ENCODE measurements at places on chromosomes 5 and 9. TPM values are rescaled to one million over a fixed set of nuclear protein-coding genes. Genes with fewer than 3 reads are reported as not detected.

DNA sequence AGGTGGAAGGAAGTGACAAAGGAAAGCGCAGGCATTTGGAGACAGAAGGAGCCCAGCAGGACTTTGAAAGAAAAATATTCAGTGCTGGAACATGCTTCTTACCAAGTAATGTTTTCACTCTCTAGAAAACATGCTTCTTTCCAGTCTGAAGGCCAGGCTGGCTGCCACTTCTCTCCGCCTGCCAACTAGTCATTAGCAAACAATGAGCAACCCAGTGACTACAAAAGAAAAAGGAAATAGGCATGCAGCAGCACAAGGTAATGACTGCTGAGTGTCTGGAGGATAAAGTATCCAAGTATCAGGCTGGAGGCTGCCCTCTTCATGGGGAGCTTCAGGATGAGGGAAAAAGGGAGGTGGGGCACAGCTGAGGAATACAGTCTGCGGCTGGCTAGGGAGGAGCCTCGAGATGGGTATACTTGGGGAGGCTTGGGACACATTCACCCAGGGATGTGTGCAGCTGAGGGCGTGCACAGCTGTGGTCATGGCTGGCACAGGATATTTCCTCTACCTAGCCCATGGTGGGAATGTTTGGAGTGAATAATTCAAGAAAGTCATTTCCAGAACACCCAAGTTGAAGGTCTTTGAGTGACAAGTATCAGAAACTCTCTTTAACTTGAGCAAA is 161.5 kb upstream of the KIF2A start:
- DNase-seq, result no peak

GRCh38 chr9:127786773-127787104 is 905 bp downstream of the CDK9 start:
- no peak for DNase-seq

Gene CDKN2B-AS1
- total RNA-seq, result 8.4 TPM

Gene TRPM3
- 0.30 TPM for total RNA-seq

DNA sequence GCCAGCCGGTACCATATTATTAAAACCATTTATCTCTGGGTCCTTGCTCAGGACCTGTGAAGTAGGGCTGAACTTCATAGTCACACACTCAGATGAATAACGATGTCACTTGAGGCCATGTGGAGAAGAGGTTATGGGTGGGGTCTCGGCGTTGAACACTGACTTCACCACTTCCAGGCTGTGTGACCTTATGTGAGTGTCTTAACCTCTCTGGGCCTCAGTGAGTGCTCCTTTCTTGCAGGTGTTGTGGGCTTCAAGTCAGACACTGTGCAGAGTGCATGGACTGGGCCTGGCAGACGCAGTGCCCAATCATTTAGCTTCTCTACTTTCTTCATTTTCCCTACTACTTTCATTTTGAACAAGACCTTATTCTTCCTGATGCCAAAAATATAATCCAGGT is 278.8 kb downstream of the PBX3 start:
- DNase-seq, result no peak

GRCh38 chr9:5617749-5618148 is 11.2 kb upstream of the RIC1 start:
- DNase-seq, result no peak

- no peak for DNase-seq
These were observed 11.8 kb downstream of the BRD3 start for GRCh38 chr9:134055981-134056461.

DNA sequence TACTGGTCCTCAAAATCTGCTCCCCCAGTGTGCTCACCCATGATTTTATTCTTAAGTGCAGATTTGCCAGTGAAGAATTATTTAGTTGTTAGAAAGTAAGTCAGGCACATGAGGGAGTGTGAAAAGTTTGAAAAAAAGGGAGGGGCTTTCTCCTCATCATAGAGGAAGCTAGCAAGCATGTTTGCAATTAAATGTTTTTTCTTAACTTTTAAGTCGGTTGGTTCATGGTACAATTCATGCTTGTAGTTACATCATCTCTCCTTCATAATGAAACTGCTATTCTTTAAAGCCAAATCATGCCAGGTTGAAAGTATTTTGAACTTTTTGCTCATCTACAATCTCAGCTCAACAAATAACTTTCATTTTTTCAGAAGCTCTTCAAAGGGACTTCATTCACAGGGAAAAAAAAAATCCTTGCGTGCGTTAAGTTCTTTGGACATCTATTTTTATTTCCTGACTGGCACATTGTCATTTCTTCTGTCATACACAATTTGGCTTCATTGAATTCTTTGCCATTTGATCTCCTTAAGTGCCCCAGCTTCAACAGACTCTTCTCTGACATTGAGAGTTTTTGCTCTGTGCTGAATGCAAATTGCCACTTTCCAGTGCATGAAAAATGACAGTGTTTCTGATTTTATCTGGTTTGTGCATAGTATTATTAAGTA is 456.9 kb downstream of the TMEM232 start:
- no peak for DNase-seq

DNA sequence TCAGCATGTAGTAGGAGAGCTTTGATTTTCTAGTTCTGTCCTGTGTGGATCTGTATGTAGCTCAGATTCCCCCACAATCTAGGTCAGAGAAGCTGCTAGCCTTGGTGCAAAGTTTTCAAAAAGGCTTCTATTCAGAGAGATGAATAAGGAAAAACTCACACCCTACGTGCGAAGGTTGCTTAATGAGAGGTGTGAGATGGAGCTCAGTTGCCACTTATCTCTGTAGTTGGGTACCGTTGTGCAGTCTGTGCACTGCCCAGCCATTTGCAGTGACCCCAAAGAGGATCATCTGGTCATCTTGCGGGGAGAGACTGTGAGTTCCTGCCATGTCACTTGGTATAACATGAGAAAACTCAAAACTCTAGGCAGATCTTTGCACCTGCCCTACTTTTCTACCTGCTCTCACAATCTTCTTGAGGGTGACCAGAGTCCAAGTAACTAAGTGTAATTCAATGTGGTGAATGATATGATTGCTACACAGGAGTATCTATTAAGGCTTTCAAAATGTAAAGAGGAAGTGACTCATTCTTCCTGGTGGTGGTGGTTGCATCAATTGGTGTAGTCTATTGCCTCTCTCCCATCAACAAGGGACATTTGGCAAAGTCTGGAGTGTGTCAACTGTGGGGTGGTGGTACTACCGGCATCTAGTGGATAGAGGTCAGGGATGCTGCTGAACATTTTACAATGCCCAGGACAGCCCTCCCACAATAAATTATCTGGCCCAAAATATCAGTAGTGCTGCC is 65.2 kb downstream of the TMC1 start:
- DNase-seq, result no peak
